ENCODE measurements at places on chromosomes 12 and 14.

DNA sequence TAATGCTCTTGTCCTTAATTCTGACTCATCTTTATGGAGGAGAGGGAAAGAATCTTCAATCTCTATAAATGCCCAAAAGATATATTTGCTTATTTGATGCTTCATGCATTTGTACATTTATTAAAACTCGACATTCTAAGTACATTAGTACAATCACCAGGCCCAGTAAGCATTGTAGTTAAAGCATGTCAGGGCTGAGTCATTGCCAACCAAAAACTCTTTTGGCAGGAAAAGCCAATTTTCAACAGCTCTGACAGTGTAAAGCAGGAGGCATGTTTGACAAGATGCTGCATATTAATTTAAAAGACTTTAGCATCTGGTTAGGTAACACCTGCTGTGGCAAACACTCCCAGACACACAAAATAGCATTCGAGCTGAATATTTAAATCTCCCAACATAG is 290.9 kb downstream of the PPFIA2 start:
- no peak for DNase-seq

DNA sequence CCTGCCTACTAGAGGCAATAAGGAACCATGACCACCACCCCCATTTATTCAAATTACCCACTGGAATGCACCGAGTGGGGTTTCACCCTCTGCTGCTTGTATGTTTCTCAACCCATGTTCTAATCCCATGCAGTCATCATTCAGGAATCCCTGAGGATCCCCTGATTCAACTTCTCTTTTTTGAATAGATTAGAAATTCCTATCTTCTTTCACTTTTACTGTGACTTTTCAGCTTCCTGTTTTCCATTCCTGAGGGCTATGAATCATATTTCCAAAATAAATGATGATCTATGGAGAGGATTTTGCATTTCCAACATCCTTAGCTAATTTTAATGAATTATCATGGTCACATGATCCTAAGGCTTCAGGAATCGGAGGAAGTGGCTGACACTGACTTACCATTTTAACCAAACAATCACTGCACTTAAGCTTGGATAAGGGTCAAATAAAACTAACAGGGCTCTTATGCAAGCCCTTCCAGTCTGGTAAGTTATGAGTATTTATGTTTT is 19.4 kb upstream of the P2RX4 start:
- peak; percentile 29 for DNase-seq

- no peak for DNase-seq
Measured at GRCh38 chr12:87901457-87901856, 127.7 kb downstream of the C12orf50 start.

GRCh38 chr12:132477703-132478432 is 12.1 kb upstream of the FBRSL1 start:
- DNase-seq, result no peak

- DNase-seq, result no peak
Measured at GRCh38 chr14:29584992-29585391, 342.7 kb downstream of the PRKD1 start.

- DNase-seq, result no peak
Measured at GRCh38 chr12:15547691-15548090, 225.4 kb downstream of the PTPRO start.

DNA sequence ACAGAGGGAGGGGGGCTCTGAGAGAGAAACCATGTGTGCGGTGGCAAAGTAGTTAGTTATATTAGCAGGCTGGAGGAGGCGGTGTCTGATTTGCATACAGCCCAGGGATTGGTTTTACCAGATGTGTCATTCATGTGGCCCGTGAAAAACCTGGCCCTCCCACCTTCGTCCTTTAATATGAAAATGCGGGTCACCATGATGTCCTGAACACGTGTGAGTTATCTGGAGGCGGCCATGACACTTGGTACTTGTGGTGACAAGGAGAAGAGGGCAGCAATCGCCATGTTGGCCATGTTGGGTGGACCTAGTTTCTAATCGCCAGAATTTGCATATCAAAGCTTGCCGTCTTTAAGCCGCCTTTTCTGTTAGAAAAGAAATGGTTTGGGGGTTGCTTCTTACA is 108.8 kb downstream of the RAD51B start:
- no peak for DNase-seq

DNA sequence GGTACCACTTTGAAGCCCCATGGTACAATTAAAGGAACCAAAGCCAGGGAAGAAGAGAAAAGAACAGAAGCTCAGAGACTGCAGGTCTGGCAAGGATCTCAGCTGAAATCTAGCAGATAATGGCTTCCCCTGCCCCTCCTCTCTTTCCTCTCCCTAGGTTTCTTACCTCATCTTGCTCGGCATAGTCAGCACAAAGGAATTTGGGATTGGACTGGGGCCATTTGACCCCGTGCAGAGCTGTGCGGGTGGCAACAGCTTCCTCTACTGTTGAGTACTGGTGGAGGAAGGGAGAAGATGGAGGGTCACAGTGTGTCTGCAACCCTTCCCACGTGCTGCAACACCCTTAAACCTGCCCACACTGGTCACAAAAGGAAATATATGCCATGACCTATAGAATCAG is 4.7 kb upstream of the CDH24 start:
- no peak for DNase-seq

DNA sequence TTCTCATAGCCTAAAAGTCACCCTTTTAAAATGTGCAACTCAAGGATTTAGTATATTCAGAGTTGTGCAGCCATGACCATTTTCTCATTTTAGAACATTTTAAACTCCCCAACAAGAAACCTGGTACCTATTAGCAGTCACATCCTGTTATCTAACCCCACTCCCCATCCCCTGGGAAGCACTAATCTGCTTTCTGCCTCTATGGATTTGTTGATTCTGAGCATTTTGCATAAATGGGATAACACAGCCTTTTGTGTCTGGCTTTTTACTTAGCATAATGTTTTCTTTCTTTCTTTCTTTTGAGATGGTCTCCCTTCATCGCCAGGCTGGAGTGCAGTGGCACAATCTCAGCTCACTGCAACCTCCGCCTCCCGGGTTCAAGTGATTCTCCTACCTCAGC is 38.6 kb upstream of the YY1 start:
- no peak for DNase-seq

GRCh38 chr12:124681779-124682391 is 114.5 kb upstream of the NCOR2 start:
- no peak for DNase-seq

DNA sequence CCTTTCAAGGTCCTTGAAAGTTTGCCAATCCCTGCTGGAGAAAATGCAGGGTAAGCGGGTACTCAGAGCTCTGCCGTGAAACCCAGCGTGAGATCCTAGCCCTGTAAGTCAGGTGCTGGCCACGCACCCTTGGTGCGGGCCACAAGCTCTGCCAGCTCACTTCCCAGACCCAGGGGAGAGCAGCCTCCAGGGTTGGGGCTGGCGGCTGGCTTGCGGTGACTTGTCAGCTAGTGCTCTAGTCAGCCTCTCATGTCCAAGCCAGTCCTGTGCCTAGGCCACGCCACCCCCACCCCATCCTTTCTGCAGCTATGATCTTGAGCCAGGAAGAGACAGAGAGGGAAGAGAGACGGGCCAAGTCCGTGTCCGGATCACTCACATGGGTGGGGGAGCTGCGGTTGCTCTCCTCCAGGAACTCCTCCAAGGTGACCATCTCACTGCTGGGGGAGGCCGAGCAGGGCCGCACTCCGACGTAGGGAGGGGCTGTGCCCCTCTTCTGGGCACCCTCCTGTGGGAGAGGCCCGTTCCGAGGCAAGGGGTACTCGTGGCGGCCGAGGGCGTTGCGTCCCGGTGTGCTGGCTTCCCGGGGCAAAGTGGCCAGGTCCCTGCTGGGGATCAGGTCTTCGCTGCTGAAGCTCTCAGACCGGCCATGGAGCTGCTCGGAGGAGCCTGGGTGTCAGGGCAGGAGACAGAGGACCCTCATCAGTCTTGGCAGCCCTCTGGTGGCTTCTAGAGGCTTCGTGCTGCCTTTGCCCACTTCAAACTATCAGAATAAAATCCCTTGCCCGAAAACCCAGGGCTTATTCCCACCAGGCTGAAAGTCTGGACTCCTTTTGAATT is 33.3 kb upstream of the GPR68 start:
- no peak for DNase-seq

All from B cell (primary cell).